Dermis microvascular lymphatic vessel endothelial cell (primary cell): ENCODE measurements at places on chromosomes 5 and 9.

DNA sequence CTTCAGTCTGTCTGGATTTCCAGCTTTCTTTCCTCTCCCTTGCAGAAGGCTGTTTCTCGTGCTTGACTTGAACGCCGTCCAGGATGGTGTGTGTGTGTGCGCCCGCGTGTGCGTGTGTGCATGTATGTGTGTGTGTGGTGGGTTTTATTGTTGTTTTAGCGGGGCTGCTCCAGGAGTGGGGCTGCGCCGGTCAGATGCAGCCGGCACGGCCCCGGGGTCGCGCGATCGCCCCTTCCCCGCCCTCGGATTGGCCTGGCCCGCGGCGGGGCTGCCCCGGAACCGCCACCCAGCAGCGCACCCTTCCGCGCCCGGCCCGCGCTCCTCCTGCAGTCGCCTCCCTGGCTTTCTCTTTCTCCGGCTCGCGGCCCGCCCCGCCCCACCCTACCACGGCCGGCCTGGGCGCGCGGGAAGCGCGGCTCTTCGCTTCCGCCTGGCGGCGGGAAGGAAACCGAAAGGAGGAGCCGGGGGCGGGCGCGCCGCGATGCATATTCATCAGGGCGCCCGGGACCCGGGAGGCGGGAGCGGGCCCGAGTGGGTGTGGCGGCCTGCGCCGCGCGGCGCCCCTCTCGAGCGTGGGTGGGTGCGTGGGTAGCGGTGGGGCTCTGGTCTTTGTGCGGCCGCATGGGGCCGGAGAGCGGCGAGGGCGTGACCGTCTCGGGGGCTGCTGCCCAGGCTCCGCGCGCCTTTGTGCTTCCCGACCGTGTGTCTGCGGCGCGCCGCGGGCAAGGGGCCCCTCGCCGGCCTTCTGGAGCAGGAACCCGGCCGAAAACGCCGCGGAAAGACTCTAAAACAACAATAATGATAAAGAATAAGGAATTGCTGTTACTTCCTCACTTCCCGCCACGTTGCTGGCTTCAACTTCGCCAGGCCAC is 8.5 kb upstream of the NFIB start:
- peak; percentile 84 for DNase-seq

DNA sequence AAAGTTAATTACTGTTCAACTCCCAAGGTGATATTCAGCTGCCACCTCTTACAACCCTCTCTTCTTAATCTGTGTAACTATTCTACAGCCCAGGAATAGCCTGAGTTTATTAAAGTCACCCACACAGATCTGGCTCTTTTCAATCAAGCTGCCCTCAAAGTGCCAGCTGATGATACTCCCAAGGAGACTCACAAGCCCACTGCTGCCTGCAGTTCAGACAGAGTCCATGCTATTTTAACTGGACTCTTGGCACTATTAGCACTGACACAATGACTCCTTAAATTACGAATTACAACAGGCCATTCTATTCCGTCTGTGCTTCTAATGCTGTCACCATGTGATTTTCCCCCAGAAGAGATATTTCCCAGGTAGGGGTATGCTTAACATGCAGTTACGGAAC is 26.3 kb downstream of the REEP5 start:
- no peak for DNase-seq

DNA sequence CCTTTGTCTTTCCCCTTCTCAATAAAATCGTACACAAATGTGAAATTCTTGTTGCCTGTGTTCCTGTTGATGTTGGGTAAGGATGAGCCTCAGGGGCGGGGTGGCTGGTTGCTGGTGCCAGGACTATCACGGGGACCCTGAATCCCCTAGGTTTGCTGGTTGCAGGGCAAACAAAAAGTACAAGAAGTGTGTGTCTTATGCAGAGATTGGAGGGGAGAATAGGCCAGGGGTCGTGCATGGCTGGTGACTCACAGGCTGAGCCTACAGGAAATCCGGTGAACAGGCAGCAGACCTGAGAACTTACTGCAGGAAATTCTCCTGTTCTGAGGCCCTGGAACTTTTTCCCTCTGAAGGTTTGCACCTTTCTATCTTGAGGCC is 5.5 kb downstream of the ANXA2R start:
- peak; percentile 65 for DNase-seq

- no peak for DNase-seq
These were observed 297.2 kb downstream of the DOCK8 start for GRCh38 chr9:511861-512260.

GRCh38 chr5:38845526-38846378 is at the start of gene OSMR:
Gene OSMR (plus strand): TSS chr5:38846012. CDS start chr5:38869045, 23,033 bp downstream.
- DNase-seq = peak; percentile 77

GRCh38 chr5:171580502-171581265 is 161.2 kb downstream of the FGF18 start:
- no peak for DNase-seq

GRCh38 chr5:109857405-109858031 is 167.8 kb downstream of the MAN2A1 start:
- DNase-seq = no peak

DNA sequence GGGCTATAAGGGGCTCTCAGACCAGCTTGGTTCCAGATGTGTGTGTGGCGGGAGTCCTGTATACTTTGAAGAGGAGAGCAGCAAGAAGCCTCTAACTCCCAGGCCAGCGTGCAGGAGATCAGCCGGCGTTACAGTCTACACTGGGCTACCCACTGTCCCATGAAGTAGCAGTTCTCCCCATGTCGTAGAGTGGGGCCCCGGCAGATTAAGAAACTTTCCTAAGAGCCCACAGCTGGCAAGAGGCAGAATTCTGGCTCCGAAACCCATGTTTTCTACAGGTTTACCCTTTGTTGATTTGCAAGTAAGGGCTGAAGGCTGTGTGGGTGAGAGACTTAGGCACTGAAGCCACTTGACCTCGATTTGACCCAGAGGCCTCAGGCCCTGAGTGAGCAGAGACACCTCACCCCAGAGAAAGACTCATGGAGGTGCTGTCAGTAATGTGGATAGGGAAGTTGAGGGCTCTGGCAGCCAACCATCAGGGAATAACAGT is 881 bp upstream of the B4GALT1 start:
- no peak for DNase-seq

GRCh38 chr5:1730487-1730847 is 69.2 kb downstream of the MRPL36 start:
- DNase-seq = no peak

GRCh38 chr5:88756953-88757352 is 126.0 kb downstream of the MEF2C start:
- DNase-seq = no peak

GRCh38 chr9:73962792-73963191 is 534.3 kb upstream of the RORB start:
- DNase-seq = no peak

- DNase-seq = no peak
These were observed 104.8 kb downstream of the PBX3 start for GRCh38 chr9:125851979-125852378.

- DNase-seq = no peak
These were observed 212.9 kb downstream of the C9orf50 start for GRCh38 chr9:129407905-129408452.

DNA sequence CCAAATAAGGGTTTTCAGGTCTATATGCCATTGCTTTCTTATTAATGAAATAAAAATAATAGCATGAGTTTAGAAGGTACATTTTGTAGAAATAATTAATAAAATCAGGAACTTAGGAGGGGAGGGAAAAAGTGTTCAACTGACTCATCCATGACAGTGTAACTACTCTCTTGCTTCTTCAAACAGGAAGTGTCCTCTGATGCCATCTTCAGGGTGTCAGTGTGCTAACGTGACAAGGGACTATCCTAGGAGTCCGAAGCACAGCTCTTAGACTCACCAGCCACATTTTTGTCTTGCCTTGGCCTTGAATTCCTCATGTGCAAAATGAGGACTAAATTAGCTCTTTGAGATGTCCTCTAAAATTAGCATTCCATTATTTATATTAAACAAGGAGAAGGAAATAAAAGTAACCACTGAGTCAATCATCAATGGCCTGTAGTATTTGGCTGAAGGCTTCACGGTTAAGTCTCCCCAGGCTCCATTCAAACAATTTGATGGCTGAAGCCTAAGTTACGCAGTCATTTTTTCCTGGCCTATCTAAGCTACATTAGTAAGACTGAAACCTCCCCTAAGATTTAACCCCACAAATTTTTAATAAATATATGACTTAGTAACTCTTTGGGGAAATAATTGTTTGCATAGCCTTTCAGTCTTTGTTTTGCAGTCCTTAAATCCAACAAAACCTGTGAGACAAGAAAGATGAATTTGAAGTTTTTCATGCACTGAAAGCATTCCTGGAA is 151.1 kb downstream of the ARL15 start:
- DNase-seq = no peak

GRCh38 chr9:136255166-136255538 is 9.5 kb upstream of the QSOX2 start:
- no peak for DNase-seq

- no peak for DNase-seq
These were observed 42.5 kb downstream of the KCNIP1 start for GRCh38 chr5:170546282-170546681.

DNA sequence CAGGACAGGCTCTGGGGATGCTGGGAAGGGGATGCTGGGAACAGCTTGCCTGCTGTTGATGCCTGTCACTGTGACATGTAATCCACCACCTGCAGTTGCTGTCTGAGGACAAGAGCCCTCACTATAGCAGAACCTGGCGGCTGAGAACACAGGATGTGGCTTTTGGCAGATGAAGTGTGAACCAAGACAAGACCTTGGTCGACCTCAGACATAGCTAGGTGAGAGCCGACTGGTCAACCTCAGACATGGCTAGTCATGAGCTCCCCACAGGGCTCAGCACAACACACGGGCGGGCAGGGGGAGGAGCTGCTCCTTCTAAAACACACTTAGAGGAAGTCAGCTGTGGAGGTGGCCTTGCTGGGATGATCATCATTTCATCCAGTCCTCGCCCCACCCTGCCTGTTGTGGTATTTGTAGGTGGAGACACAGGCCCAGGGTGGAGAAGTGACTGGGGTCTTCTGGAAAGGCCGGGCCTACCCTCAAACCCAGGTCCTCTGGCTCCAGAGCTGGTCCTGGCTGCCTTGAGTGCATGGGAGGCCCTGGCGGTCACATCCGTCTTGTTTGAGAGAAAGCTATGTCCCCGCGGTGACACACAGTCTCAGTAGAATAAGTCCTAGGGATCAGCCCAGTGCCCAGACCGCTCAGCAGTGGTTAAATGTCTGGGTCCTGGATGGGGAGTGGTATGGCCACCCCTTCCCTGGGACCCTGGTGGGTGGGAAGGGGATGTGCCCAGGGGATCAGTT is 6.1 kb downstream of the SUSD3 start:
- DNase-seq = no peak

DNA sequence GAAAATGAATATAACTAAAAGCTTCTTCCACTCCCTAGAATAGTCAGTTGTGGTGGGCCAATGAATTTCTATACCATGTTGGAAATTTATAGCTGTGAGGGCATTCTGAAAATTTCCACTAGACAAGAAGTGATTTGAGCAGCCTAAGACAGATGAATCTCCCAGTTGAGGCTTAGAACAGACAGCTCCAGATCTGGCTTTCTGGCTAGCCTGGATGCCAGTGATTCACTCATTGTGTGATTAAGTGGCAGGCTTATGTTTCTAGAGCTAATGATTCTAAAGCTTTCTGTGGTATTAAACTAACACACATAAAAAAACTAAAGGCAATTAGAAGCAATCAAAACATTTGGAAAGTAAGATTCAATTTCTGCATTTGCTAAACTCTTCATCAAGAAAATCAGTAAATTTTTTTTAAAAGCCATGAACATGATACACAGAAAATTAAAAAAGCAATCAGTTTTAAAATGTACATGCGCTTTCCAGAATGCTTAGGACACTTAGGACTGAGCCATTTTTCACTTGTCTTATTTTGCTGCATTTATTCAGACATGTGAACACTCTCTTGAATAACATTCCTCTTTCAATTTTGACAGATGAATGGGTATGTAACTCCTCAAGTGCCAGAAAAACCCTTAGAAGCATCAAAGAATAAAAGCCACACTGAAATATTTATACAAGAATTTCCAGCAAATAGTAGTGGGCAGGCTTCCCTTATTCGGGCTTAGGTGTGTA is 100.5 kb upstream of the GNAQ start:
- no peak for DNase-seq

DNA sequence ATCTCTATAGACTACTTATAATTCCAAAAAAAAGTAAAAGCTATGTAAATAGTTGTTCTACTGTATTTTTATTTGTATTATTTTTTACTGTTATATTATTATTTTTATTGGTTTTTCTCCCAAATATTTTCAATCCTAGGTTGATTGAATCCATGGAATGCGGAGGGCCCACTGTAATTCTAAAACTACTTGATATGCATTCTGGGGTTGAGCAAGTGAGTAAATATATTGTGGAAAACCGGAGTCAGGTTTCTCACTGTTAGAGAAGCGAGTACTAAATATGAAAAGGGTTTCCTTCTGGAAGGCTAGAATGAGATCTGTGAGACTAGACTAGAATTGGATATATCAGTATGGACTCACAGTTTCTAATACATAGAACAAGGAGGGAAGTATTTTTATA is 66.5 kb downstream of the FBXW11 start:
- DNase-seq = no peak

DNA sequence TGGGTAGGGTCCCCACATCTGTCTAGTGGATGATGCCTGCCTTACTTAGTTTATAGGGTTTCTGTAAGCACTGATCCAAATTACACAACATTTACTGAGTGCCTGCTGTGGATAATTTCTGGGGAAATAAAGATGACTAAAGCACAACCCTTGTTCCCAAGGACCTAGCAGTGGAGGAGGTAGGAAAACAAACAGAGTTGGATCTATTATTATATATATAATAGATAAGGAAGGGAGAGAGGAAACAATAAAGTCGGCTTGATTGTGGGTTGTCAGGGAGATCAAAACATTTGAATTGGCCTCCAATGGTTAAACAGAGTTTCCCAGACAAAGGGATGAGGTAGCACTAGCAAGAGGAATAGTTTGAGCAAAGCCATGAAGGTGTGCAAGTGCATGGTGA is 14.0 kb downstream of the IL33 start:
- DNase-seq = peak; percentile 82

- DNase-seq = no peak
These were observed 27.7 kb downstream of the UGCG start for GRCh38 chr9:111924281-111924680.

GRCh38 chr5:90747175-90747574 is 188.6 kb downstream of the ADGRV1 start:
- DNase-seq = no peak
